ENCODE measurements at places on chromosomes 1 and 21.
A peak's percentile ranks its signal among the peaks of the same experiment; 100 is the strongest.

GRCh38 chr1:202397256-202397655 is 48.8 kb downstream of the PPP1R12B start:
- DNase-seq = no peak
- no peak overlapping the region for H3K4me3 ChIP-seq
- H3K36me3 ChIP-seq = no peaks in the 10 kb centered on the region
- H3K4me1 ChIP-seq = peaks cover 9% of the 10 kb centered on the region
- H3K27me3 ChIP-seq = no peaks in the 10 kb centered on the region
- no peak overlapping the region for H3K27ac ChIP-seq

DNA sequence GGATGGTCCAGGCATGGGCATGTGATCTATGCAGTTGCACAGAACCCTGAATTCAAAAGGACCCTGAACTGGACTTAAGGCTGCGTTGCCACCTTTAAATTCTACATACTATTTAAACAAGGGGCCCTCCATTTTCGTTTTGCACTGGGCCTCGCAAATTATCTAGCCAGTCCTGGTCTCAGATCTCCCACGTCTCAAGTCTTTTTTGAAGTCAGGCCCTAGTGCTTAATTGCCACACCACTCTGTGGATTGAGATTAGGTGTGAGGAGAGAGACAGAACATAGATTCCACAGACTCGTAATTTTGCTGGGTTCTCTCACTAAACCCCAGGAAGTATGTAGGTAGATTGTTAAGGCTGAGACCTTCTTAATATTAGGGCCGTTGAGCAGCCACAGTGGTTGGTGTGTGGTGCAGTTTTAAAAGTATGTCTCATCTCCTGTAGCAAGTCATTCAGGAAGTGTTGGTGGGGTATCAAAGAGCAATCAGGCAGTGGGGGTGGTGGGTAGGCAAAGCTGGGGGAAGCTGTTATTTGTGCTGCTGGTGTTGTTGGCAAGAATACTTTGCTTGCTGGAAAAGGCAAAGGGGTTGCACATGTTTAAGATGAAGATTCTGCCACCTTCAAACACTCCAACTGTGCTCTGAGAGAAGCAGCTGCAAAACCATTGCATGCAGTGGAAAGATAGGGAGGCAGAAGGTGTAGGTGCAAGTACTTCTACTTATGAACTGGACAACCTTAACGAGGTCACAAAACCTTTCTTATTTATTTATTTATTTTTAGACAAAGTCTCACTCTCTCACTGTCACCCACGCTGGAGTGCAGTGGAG is 11.2 kb downstream of the CD84 start:
- H3K27me3 ChIP-seq = no peaks in the 10 kb centered on the region
- H3K4me3 ChIP-seq = peak overlapping the region; percentile 85
- H3K27ac ChIP-seq = peak overlapping the region; percentile 62
- H3K4me1 ChIP-seq = peaks cover 86% of the 10 kb centered on the region
- H3K36me3 ChIP-seq = peaks cover 16% of the 10 kb centered on the region
- peak; percentile 69 for DNase-seq

DNA sequence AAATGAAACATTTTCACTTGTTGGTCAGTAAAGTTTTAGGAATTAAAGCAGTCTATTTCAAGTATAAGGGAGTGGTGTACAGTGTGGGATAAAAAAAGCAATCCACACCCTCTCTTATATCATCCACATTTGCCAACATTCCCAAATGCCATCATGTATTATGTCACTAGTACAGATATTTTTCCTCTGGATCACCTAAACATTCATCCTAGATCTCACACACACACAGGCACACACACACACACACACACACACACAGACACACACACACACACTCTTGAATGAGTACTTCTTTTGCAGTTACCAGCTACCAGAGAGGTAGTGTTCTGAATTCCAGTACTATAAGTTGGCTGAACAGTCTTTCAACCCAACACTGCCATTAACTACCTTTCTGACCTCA is 1369.1 kb upstream of the ADGRL4 start:
- H3K36me3 ChIP-seq = no peaks in the 10 kb centered on the region
- no peak overlapping the region for H3K4me3 ChIP-seq
- no peaks in the 10 kb centered on the region for H3K27me3 ChIP-seq
- no peak overlapping the region for H3K27ac ChIP-seq
- DNase-seq = no peak
- H3K4me1 ChIP-seq = no peaks in the 10 kb centered on the region

DNA sequence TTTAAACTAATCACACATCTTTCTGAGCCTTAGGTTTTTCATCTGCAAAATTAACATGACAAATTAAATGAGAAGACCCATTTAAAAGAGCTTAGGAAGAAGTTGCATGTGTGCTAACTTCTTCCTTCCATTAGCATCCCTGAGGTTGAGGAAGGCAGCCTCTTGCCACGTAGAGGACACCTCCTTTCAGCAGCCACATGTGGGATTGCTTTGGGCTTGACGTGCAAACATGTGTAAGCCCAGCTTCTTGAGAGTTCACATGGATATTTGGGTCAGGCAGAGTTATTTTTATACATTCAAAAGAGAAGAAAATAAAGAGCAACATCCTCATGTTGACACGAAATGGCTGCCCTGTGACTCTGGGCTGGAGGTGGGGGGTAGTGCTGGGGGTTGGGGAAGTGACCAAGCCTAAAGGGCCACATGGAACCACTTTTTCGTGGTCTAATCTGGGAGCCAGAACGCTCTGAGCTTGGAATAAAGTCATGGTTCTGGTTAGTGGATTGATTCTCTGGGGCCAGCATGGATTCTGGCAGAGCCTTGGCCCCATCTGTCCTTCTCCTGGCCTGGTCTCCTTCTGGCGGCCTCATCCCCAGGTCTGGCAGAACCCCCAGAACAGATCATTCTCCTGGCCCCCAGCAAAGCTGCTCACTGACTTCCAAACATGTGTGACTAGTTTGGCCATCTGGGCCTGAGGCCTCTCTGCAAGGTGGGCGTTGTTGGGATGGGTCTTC is 137.1 kb upstream of the USP24 start:
- no peak overlapping the region for H3K27ac ChIP-seq
- peaks cover 25% of the 10 kb centered on the region for H3K27me3 ChIP-seq
- H3K4me3 ChIP-seq = no peak overlapping the region
- H3K36me3 ChIP-seq = no peaks in the 10 kb centered on the region
- no peak for DNase-seq
- no peaks in the 10 kb centered on the region for H3K4me1 ChIP-seq

- no peaks in the 10 kb centered on the region for H3K27me3 ChIP-seq
- no peak overlapping the region for H3K4me3 ChIP-seq
- H3K36me3 ChIP-seq = peaks cover 13% of the 10 kb centered on the region
Observed at GRCh38 chr1:26784023-26784871, 3.5 kb upstream of the PIGV start.

GRCh38 chr1:238318294-238319110 is 427.8 kb upstream of the ZP4 start:
- no peaks in the 10 kb centered on the region for H3K4me1 ChIP-seq
- H3K4me3 ChIP-seq = no peak overlapping the region
- DNase-seq = no peak
- no peak overlapping the region for H3K27ac ChIP-seq
- no peaks in the 10 kb centered on the region for H3K27me3 ChIP-seq
- H3K36me3 ChIP-seq = no peaks in the 10 kb centered on the region

DNA sequence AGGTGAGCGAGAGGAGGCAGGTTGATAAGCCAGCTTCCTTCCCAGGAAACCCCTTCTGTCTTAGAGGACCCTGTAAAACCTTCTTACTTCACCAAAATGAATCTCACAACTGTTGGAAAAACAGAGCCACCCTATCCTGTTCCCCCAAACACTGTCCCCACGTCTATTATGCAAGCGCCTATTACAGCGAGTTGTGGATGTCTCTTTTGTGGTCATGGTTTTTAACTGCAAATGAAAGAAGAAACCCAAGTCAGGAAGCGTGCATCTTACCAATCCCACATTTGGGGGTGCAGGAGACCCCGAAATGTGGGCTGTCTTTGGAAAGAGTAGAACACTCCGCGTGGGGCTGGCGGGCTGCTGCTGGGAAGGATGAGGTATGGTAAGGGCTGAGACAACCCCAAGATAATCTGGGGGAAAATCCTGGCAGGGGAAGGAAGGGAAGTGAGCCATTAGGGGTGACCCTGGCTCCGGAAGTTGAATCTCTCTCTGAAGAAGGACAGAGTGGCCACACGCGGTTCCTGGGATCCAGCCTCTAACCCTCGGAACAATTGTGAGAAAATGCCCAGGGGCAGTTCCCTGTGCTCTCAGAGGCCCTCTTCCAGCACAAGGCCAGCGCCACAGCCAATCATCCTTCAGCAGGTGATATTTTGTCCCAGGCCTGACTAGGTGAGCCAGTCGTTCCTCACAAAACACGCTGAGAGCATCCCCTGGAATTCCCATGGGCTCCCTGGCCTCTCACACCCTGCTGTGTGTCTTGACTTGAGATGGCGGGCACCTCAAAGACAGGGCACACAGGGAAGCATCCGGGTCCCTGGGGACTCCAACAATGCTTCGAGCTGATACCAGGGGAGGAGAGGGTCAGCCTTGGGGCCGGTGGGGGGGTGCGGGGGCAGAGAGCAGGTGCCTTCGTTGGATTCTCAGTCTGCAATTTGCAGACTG is 168.5 kb upstream of the IRF2BP2 start:
- H3K36me3 ChIP-seq = peaks cover 6% of the 10 kb centered on the region
- no peaks in the 10 kb centered on the region for H3K27me3 ChIP-seq
- DNase-seq = no peak
- no peak overlapping the region for H3K27ac ChIP-seq
- no peak overlapping the region for H3K4me3 ChIP-seq
- H3K4me1 ChIP-seq = peaks cover 22% of the 10 kb centered on the region

GRCh38 chr1:100358210-100358609 is 5.9 kb downstream of the CDC14A start:
- DNase-seq = no peak
- H3K36me3 ChIP-seq = peaks cover 23% of the 10 kb centered on the region
- no peak overlapping the region for H3K4me3 ChIP-seq

- H3K4me3 ChIP-seq = no peak overlapping the region
- no peaks in the 10 kb centered on the region for H3K36me3 ChIP-seq
- no peaks in the 10 kb centered on the region for H3K27me3 ChIP-seq
- H3K27ac ChIP-seq = no peak overlapping the region
- DNase-seq = no peak
Observed at GRCh38 chr1:55773211-55773940, 558.2 kb upstream of the USP24 start.

GRCh38 chr1:212951126-212951946 is 995 bp downstream of the VASH2 start:
- H3K27ac ChIP-seq = no peak overlapping the region
- no peak for DNase-seq
- no peaks in the 10 kb centered on the region for H3K36me3 ChIP-seq
- peaks cover 52% of the 10 kb centered on the region for H3K27me3 ChIP-seq
- H3K4me1 ChIP-seq = peaks cover 10% of the 10 kb centered on the region

- no peak overlapping the region for H3K27ac ChIP-seq
- no peaks in the 10 kb centered on the region for H3K36me3 ChIP-seq
- no peaks in the 10 kb centered on the region for H3K27me3 ChIP-seq
- no peaks in the 10 kb centered on the region for H3K4me1 ChIP-seq
- no peak overlapping the region for H3K4me3 ChIP-seq
Observed at GRCh38 chr1:221169447-221169889, 290.2 kb downstream of the HLX start.

- H3K4me1 ChIP-seq = peaks cover 50% of the 10 kb centered on the region
- DNase-seq = peak; percentile 52
- H3K36me3 ChIP-seq = peaks cover 12% of the 10 kb centered on the region
- H3K4me3 ChIP-seq = peak overlapping the region; percentile 100
- H3K27ac ChIP-seq = peak overlapping the region; percentile 100
Observed at GRCh38 chr21:34886240-34887104, 162.6 kb downstream of the RUNX1 start.

DNA sequence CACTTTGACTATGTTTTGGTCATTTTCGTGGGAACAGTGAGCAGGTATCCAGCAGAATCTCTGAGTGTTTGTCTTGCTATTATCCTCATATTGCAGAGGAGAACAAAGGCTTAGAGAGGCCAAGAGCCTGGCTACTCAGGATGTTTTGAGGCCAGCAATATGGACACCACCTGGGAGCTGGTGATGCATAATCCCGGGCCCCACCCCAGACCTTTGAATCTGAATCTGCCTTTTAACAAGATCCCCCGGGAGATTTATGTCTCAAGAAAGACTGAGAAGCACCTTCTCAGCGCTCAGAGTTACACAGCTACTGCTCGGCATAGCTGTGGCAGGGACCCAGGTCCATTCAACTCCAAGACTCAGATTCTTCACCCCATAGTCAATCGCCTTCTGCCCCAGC is 72.8 kb downstream of the PTPRU start:
- H3K27me3 ChIP-seq = no peaks in the 10 kb centered on the region
- no peaks in the 10 kb centered on the region for H3K36me3 ChIP-seq

GRCh38 chr21:36297406-36297937 is 22.5 kb upstream of the MORC3 start:
- H3K4me1 ChIP-seq = peaks cover 55% of the 10 kb centered on the region
- H3K36me3 ChIP-seq = peaks cover 5% of the 10 kb centered on the region
- DNase-seq = no peak
- H3K27me3 ChIP-seq = no peaks in the 10 kb centered on the region
- peak overlapping the region; percentile 88 for H3K27ac ChIP-seq

DNA sequence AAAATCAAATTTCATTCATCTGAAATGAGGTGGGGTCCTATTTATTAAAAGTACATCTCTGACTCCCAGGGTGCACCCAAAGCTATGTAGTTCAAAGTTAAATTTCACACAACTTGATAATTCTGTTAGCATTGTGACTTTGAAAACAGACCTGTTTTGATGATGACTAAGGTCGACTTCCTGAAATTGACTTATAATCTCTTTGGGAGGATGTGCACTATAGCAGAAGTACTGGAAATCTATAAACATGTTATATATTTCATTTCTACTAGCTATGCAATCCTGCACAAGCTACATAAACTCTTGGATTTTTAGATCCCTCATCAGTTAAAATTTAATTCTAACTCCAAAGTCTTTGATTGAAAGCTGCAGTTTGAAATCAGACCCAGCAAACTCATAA is 507.6 kb downstream of the NEGR1 start:
- no peak overlapping the region for H3K4me3 ChIP-seq
- H3K27ac ChIP-seq = no peak overlapping the region
- no peak for DNase-seq
- H3K4me1 ChIP-seq = no peaks in the 10 kb centered on the region
- H3K27me3 ChIP-seq = no peaks in the 10 kb centered on the region
- H3K36me3 ChIP-seq = no peaks in the 10 kb centered on the region
